NCI-H1694 treated with DMSO at 0.1 percent for 48 hours (cell line): ENCODE measurements at places on chromosomes 16 and 17.

DNA sequence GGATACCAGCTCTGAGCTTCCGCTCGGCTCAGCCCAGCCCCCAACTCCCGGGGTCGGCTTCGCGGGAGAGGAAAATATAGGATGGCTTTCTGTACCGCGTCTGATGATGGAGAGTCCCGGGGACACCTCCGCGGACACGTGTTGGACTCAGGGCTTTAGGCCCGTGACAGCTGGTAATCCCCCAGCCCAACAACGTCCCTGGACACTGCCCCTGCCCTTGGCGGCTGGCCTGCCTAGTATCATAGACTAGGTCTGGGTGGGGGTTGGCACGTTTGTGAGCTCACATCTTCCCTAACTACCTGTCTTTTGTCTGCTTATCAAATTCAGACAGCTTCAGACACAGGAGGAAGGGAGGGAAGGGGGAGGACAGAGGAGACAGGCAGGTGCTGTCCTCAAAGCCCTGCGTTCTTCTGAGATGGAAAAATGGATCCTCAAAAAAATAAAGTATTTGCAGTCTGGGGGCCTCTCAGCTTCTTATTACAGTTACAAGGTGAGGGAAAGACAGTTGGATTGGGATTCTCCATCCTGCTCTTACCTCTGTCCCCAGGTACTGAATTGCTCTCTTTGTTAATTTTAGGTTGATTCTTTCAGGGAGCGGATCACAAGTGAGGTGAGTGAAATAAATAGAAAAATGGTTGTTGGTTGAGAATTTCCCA, 698 bp downstream of the PSME3 start:
- no peak for DNase-seq

DNA sequence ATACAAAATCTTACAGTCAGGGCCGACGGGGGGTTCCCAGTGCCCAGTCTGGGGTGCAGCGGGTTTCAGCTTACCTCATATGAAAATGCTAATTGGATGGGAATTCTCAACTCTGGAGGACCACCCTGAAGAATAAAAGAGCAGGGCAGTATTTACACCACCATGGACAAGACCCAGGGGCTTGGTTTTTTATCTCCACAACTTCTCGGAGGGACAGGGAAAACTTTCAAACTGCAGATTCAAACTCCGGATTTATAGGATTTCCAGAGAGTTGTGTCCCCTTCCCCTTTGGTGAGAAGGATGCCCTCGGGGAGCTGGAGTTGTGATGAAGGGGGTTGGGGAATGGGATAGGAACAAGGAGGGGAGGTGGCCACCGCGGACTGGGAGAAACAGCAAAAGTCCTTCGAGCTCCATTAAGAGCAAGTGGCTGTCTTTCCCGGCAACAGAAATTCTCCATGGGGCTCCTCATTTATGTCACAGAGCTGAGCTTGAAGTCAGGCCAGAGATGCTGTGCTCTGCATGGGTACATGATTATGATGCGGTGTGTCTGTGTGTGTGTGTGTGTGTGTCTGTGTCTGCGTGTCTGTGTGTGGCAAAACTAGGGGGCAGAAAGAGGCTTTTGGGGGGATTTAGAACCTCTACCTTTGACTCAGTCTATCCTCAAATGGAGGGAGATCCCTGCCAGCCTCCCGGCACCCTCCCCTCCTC, 15.7 kb downstream of the FOXL1 start:
- DNase-seq, result no peak

DNA sequence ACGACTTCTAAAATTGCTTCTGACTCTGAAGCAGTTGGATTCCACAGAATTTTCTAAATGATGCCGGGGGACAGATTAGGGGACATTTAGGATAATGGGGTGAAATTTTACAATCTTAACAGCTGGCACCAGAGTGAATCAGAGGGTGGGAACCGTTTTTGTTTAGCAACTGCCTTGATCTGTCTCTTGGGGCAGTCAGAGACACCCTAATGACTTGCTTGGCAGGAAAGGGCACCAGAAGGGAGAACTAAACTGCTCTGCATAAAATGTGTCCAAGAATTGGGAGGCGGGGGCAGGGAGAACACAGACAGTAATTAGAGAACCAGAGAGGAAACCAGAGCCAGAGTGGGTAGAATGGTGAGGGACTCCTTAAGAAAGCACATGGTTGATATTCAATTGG, 6.1 kb upstream of the ABCC12 start:
- DNase-seq, result no peak

GRCh38 chr16:30069611-30070462, 4.3 kb downstream of the ALDOA start:
- DNase-seq, result no peak

DNA sequence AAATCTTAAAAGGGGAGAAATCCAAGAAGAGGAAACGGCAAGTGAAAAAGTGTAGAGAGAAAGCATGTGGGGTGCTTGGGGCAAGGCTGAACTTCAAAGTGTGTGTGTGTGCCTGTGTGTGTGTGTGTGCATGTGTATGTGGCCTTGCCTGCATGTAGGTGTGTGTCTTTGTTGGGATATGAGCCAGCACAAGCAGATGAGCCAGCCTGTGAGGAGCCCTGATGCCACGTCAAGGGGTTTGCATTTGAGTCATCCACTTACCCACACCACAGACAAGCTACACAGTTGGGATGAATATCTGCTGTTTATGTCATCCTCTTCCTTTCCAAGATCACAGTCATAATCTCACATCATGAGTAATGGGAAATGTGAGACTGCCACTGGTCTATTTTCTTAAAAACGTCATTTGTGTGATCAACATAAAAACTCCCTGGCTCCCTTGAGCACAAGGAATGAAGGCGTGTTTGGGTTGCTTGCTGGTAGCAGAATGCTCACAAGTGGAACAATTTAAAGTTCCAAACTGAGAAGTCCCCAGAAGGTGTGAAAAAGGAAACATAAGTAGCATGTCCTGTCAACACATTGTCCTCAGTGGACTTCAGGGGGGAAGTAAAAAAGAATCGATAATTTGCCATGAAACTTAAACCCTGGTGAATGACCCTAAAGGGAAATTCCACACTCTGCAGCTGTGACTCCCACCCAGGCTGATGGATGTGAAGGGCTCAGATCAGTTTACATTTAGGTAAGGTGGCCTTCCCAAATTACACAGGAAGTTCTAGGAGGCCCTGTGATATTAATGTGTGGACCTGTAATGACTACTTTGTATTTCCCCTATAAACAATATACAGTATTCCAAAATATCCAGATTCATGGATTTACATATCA, 14.7 kb downstream of the KCTD19 start:
- DNase-seq, result no peak

GRCh38 chr17:81868674-81869220, 2.4 kb downstream of the ARHGDIA start:
- no peak for DNase-seq

GRCh38 chr16:64132759-64133361, 989.0 kb downstream of the CDH11 start:
- no peak for DNase-seq

GRCh38 chr17:19740933-19741332, 7.2 kb downstream of the ALDH3A1 start:
- no peak for DNase-seq
